ENCODE measurements at places on chromosomes 12 and 14.
A peak's percentile ranks its signal among the peaks of the same experiment; 100 is the strongest.

DNA sequence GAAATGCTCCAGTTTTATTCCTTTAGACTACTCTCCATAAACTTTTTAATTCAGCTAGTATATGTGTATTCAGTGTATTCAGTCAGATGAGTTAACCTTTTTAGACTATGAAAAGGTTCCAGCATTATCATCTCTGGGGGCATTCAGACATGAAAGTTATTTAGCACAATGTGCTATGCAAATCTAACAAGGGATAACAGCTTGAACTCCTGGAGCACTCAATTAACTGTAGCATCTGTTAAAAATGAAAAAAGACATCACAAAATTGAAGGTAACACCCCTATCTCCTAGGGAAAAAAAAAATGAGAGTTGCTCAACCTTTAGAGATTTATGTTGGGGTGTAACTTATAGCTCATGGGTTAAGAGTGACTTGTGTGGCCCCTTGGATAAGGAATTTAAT lies 211.5 kb downstream of the PHLDA1 start:
- DNase-seq, result no peak

DNA sequence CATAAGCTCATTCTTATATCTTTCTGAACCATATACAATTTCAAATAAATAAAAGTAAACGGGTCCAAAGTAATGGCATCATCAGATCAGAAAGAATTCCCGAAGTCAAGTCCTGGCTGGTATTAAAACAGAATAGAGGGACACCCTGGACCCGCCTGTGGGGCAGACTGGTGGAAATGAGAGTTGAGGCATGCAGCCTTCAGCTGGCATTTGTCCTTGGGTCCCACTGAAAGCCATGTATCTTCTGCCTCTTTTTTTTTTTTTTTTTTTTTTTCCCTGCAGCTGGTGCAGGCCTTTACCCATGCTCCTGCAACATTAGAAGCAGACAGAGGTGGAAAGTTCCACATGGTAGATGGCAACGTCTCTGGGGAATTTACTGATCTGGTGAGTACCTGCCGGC lies 9.9 kb downstream of the AHSA1 start:
- no peak for DNase-seq

DNA sequence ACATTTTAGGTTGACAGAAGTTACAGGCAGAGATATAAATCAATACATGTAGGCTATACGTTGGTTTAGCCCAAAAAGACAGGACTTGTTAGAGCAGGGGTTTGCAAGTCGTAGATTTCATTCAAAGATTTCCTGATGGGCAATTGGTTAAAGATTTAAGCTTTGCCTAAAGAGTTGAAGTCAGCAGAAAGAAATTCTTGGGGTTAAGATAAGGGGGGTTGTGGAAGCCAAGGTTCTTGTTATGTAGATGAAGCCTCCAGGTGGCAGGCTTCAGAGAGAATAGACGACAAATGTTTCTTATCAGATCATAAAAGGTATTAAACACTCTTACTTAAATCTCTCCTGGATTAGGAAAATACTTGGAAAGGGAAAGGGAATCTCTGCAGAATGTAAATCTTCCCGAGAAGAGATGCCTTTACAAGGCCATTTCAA lies 510.8 kb downstream of the TMTC2 start:
- no peak for DNase-seq

DNA sequence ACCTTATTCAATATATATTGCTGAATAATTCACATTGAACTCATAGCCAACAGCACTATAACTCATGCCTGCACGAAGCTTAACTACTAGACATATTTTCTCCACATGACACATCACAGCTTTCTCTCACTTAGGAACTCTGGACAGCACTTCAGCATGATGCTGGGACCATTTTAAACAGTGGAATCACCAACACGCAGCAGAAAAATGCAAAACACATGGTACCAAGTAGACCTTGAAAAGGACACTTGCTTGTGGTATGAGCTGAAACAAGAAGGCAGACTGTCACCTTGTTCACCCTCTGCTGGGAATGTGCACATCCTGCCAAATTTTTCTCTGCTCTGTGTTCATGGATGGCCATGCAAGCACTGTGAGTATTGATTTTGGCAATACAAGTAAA lies 34.8 kb upstream of the CD9 start:
- no peak for DNase-seq

- DNase-seq, result no peak
These were observed 81.6 kb upstream of the TMTC2 start for GRCh38 chr12:82605115-82605514.

- no peak for DNase-seq
These were observed 177.2 kb downstream of the KCNA5 start for GRCh38 chr12:5220835-5221234.

GRCh38 chr14:75604979-75605851 lies 26.8 kb downstream of the FLVCR2 start:
- peak; percentile 81 for DNase-seq

GRCh38 chr12:88409257-88409656 lies 171.0 kb downstream of the KITLG start:
- DNase-seq, result no peak

- DNase-seq, result no peak
These were observed 19.0 kb upstream of the NUAK1 start for GRCh38 chr12:106157802-106158201.

DNA sequence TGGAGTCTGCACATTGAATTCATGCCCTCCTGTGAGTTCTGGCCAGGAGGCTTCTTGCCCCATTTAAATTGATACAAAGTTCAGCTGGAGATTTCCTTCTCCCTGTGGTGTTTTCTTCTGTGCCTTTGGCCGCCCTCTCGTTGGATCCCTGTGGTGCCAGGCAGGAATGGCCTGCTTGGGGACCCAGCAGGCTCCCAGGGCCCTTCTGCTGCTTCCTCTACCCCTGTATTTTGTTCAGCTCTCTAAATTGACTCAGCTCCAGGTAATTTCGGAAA lies 197.2 kb downstream of the FOXA1 start:
- no peak for DNase-seq

DNA sequence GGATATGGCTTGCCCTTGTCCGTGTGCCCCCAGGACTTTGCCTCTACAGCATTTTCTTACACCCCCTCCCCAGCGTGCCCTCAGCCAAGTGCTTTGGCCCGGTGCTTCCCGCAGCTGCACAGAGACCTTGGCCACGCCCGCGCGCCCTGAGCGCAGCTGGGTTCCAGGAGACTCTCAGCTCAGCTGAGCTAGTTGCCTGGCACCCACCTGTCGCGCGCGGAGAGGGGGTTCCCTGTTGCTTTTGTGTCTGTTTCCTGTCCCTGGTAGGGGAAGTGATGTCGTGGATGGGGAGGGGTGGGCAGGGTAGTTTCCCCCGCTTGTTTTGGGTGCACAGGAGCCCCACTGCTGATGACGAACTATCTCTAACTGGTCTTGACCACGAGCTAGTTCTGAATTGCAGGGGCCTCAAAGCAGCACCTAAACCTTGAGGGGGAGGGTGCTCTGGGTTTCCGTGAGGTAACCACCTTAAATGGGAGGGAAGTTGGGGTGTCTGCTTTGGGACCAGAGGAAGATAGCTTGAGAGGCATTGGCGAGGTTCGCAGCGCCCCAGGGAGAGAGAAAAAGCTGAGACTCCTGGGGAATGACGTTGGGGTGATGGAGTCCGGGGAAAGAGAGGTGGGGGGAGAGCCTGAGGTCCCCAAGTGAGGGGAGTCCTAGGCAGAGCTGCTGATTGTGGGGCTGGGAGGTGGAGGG lies 1.5 kb downstream of the DIO3 start:
- no peak for DNase-seq

DNA sequence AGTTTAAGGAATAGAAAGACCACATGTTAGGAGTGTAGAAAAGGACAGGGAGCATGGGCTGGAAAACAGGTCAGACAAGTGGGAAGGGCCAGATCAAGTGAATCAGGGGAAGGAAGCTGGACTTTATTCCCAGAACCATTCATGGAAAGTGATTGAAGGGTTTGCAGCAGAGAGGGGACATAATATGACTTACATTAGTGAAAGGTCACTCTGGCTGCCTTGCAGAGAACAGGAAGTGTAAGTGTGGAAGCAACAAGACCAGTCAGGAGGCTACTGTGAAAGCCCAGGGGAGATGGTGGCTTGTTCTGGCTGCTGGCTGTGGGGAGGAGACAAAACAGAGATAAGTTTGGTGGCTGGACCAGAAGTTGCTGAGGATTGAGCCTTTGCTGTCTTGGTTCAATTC lies 69.1 kb downstream of the VCPKMT start:
- DNase-seq, result no peak

- no peak for DNase-seq
These were observed 101.2 kb downstream of the PEBP1 start for GRCh38 chr12:118237052-118237665.

DNA sequence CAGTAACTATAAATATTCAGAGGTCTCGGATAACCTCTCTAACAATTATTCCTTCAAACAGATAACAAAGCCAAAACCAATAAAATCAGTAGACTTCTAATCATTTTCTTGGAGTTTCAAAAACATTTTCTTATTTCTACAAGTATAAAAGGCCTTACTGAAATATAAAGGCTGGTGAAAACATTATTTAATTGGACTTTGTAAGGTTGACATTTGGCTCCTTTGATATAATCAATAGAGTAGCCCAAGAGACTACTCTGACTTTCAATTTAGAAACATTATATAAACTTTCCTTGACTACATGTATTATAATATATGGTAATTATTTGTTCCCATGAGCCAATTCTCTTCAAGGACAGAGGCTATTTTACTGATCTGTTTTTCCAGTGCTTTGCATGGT lies 68.3 kb downstream of the OSBPL8 start:
- DNase-seq, result no peak

GRCh38 chr12:65450625-65451024 lies 172.1 kb downstream of the MSRB3 start:
- no peak for DNase-seq

DNA sequence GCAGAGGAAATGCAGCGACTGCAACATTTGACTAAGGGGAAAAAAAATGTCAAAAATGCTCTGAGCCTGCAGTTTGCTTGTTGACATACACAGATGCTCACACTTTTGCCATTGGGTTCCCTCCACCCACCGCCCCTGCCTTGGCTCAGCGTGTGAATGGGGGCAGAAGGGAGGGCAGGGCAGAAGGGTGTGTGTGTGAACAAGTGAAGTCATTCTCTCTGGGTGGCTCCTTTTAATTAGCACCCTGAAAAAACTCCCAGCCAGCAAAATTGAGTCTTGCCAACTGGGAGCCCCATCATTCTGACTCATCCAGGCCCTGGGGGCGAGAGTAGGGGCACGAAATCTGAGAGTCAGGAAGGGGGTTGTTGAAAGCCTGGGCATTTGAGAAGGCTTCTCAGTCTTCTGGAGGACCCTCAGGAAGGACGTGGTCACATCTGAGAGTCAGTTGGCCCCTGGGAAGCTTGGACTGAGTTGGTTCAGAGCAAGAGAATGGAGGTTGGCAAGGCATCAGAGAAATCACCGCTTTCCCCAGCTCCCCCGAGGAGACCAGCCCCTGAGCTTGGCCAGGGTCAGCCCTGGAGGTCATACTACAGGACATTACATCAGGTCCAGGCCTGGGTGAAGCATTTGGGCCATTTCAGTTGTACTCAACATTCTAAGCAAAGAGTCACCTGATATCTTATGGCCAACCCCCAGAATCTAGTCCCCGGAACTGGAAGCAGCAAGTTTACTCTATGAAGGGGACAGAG lies 22.7 kb upstream of the KRT78 start:
- DNase-seq, result peak; percentile 73

DNA sequence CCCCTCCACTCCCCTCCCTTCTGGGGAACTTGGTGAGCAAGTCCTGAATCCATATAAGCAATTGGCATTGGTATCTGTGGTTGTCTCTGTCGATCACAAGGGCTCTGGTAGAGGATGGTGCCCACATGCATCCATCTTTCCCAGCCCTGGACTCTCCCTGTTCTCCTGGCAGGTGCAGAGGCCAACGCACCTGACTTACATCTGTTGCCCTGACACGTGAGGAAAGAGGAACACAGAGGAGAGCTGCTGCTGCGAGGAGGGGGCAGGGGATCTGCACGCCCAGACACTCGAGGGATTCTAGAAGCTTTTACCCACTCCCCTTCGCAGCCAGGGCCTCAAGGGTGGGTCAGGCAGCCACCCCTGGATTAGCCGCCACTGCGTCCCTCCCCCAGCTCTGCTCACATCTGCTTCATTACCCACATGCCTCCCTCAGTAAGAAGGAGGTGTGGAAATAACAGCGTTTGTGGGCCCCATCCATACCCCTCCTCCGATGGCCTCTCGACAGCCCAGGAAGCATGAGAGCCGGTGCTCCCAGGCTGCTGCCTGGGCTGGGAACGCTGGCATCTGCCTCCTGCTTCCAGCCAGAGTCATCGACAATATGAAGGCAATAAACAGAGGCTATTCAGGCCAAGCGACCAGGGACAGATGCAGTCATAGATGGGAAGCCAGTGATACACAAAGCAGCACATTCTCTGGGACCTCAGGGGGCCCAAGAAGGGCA lies 56.5 kb downstream of the KDM2B start:
- no peak for DNase-seq

GRCh38 chr12:58361056-58361455 lies 419.7 kb downstream of the ATP23 start:
- no peak for DNase-seq
